ENCODE measurements at places on chromosomes 3 and 15. TPM values are rescaled to one million over a fixed set of nuclear protein-coding genes. Genes with fewer than 3 reads are reported as not detected.

The ARID3B gene
- 2.1 TPM for total RNA-seq

The VPS8 gene
- 316 TPM for total RNA-seq

The SEMA5B gene
- 8.4 TPM for total RNA-seq

The CNTN4 gene
- 11.0 TPM for total RNA-seq

The NR2E3 gene
- 1.0 TPM for total RNA-seq

The CCR8 gene
- not detected for total RNA-seq

The CCR9 gene
- total RNA-seq, result 0.52 TPM

The GOLGA8G gene
- total RNA-seq, result not detected

The CHL1 gene
- 9.9 TPM for total RNA-seq

The SENP8 gene
- total RNA-seq, result 2.1 TPM

The SAMMSON gene
- under 0.01 TPM for total RNA-seq

The ITIH1 gene
- under 0.01 TPM for total RNA-seq

The ARGFX gene
- not detected for total RNA-seq

The TRIM42 gene
- not detected for total RNA-seq

The ATP2B2 gene
- 3.7 TPM for total RNA-seq

The STAB1 gene
- total RNA-seq, result 67.3 TPM

The GABRB3 gene
- 0.52 TPM for total RNA-seq

The PDZRN3 gene
- 50.6 TPM for total RNA-seq

The IGSF11 gene
- 2.6 TPM for total RNA-seq

The STRIT1 gene
- total RNA-seq, result 1.0 TPM

The TLNRD1 gene
- 5.7 TPM for total RNA-seq

The WNT5A gene
- 8.9 TPM for total RNA-seq

The LTF gene
- total RNA-seq, result 3.1 TPM

The GHSR gene
- total RNA-seq, result not detected

The PARP6 gene
- total RNA-seq, result 13.0 TPM

The TRIM59 gene
- 6.3 TPM for total RNA-seq

The PRSS50 gene
- not detected for total RNA-seq

The PFKFB4 gene
- 8.4 TPM for total RNA-seq

The PLSCR5 gene
- not detected for total RNA-seq

The SLC6A6 gene
- 5.7 TPM for total RNA-seq

The PLSCR4 gene
- total RNA-seq, result 21.9 TPM

The PSTPIP1 gene
- total RNA-seq, result 2.1 TPM

The GPR62 gene
- 0.52 TPM for total RNA-seq

The ATP13A4 gene
- total RNA-seq, result 1.6 TPM

The SMAD6 gene
- 8.9 TPM for total RNA-seq

The BTBD1 gene
- 99.7 TPM for total RNA-seq

The LDHAL6B gene
- not detected for total RNA-seq

The RPP14 gene
- 20.4 TPM for total RNA-seq

The FMN1 gene
- 3.7 TPM for total RNA-seq

The SLC12A8 gene
- 1.0 TPM for total RNA-seq

The ACKR4 gene
- 2.1 TPM for total RNA-seq

The RLBP1 gene
- 0.52 TPM for total RNA-seq

The CAPN3 gene
- 675 TPM for total RNA-seq

The SUSD5 gene
- 2.6 TPM for total RNA-seq

The CHRM5 gene
- total RNA-seq, result not detected

The ACOX2 gene
- total RNA-seq, result 14.6 TPM

The CFAP92 gene
- total RNA-seq, result 1.6 TPM

The TMEM40 gene
- under 0.01 TPM for total RNA-seq

The C15orf40 gene
- total RNA-seq, result 18.3 TPM

The VIPR1 gene
- total RNA-seq, result 1.6 TPM

The FBXL22 gene
- 17.7 TPM for total RNA-seq

The DNAH1 gene
- total RNA-seq, result 2.1 TPM

The WNT7A gene
- not detected for total RNA-seq

The SCG3 gene
- total RNA-seq, result under 0.01 TPM

The C3orf18 gene
- 11.5 TPM for total RNA-seq

The TGM5 gene
- total RNA-seq, result not detected

All from skeletal muscle tissue (tissue), 5 donors.